ENCODE measurements at places on chromosomes 12 and 14.

GRCh38 chr12:108442067-108442466, 73.0 kb upstream of the FICD start:
- no peak for DNase-seq

- DNase-seq, result no peak
Measured at GRCh38 chr14:60590991-60591414, 58.3 kb downstream of the SIX1 start.

GRCh38 chr12:107402041-107403022, 283.3 kb upstream of the PWP1 start:
- DNase-seq, result no peak

- DNase-seq, result no peak
Measured at GRCh38 chr12:77372026-77372425, 306.7 kb upstream of the E2F7 start.

- DNase-seq, result no peak
Measured at GRCh38 chr12:67433385-67434175, 164.4 kb downstream of the CAND1 start.

- DNase-seq, result no peak
Measured at GRCh38 chr12:19388131-19388549, 51.2 kb upstream of the AEBP2 start.

GRCh38 chr12:107468182-107468581, 217.4 kb upstream of the PWP1 start:
- no peak for DNase-seq

- no peak for DNase-seq
Measured at GRCh38 chr12:67929384-67929772, 59.9 kb upstream of the IFNG-AS1 start.

DNA sequence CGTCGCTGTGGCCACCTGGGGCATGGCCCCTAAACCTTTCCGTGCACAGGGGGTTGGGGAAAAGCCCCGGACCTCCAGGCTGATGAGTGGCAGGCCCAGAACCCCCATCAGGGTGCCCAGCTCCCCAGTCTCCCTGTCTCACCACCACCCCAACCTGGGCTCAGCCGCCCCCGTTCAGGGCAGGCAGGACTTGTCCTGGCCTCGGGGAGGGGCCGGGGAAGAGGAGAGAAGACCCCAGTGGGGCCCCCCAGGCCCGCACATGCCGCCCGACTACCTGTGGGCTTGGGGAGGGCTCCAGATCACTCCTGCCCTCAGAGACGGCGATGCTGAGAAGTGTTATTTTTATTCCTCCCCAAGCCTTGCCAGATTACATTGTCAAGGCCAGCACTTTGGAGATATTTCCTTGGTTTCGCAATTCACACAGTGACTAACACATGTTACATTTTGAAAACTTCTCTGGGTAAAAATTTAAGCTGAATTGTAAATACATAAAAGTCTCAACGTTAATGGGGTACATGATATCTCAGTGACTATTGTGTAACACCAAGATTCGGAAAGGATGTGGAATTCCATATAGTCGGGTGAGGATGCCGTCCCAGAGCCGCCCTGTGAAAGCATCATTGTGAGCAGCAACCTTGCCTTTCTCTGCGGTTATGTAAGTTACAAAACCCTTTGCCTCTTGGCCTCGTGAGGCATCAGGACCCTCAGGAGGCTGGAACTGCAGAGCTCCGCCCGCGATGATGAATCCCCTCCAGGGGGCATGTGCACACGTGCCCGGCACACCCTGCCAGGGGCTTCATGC, 85.6 kb upstream of the DIO3 start:
- no peak for DNase-seq

Measured in NCI-H446 (cell line).